ENCODE measurements at places on chromosomes 2 and 18.

- no peak for DNase-seq
Measured at GRCh38 chr2:20631617-20632307, 19.1 kb downstream of the HS1BP3 start.

GRCh38 chr2:103605071-103605780, 843.4 kb downstream of the TMEM182 start:
- no peak for DNase-seq

DNA sequence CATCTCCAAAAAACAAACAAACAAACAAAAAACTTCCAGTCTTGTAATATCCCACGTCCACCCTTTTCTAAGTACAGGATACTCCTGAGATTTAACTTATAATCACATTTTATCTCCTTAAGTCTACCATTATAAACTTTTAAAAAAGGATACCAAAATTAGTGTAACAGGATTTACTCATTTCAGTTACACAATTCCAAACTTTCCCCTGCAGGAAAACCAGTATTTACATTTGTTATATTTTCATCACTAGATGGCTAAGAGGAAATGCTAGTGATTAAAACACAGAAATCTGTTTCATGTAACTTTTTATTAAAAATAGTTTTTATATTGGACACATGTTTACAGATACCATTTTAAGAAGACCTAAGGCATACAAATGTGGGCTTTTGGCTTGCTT, 27.5 kb downstream of the CFAP36 start:
- no peak for DNase-seq

DNA sequence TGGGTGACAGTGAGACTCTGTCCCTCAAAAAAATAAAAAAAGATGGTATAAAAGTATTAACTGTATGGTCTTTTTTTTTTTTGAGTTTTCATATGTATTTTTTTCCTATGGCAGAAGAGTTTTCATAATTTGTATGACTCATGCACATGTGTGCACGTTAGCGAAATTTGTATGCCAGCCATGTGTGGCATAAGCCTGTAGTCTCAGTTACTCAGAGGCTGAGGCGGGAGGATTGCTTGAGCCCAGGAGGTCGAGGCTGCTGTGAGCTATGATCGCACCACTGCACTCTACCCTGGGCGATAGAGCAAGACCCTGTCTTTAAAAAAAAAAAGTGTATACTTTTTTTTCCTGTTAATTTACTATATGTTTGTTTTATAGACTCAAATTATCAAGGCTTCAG, 160.8 kb downstream of the TGIF1 start:
- no peak for DNase-seq

GRCh38 chr2:45588158-45588829, 22.8 kb downstream of the SRBD1 start:
- DNase-seq, result no peak

- DNase-seq, result no peak
Measured at GRCh38 chr2:214108598-214108997, 302.3 kb upstream of the VWC2L start.

- no peak for DNase-seq
Measured at GRCh38 chr18:39647627-39648534, 2082.3 kb upstream of the CELF4 start.

DNA sequence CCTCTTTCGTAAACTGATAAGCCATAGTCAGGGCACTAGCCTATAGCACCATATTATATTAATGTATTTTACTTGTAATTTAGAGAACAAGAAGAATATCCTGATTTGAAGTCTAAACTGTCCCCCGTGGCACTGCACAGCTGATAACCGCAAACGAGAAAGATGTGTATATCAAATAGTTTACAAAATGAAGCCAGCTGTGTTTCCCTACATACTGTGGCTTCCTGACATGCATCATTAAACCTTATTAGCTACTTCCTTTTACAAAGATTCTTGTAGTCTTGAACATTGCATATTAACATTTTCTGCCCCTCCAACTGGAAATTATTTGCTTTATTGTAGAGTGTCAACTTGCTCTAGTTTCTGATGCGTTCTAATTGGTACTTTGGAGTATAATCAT, 153.5 kb upstream of the NFATC1 start:
- DNase-seq, result no peak

DNA sequence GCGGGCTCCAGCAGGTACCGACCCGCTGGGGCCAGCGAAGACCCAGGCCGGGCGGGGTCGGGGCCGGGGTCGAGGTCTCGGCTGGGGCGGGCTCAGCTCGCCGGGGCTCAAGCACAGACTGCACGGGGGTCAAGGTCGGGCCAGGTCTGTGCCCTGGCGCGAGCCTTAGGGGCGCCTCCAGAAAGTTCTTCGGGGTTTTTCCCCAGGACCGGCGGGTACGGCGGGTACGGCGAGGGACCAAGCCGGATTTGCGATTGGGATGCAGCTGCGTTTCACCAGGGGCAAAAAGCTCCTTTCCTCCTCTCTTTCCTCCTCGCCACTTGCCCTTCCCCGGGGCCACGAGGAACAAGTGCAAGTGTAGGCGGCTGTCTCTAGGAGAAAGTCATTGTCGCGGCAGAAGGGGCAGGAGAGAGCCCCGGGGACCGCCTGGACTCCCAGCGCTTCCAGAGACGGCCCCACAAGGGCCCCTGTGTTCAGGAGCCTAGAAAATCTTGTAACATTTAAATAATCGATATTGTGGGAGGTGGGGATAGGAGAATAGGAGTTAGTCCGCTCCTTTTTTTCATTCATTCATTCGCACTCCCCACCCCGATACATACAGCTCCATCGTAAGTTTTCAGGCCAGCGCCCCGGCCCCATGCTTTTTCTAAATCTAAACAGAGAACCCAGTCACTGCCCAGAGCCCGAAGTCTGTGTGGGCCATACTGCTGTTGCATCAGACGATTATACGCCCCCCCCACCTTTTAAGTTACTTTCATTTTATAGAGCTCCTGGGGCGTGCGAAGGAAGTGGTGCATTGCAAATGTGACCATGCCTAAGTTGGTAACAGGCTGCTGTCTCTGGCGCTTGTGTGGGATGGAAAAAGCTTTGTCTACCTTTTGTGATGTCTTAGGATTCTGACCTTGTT, 679 bp downstream of the PMAIP1 start:
- peak; percentile 87 for DNase-seq

- no peak for DNase-seq
Measured at GRCh38 chr2:8172661-8173060, 509.2 kb upstream of the ID2 start.

DNA sequence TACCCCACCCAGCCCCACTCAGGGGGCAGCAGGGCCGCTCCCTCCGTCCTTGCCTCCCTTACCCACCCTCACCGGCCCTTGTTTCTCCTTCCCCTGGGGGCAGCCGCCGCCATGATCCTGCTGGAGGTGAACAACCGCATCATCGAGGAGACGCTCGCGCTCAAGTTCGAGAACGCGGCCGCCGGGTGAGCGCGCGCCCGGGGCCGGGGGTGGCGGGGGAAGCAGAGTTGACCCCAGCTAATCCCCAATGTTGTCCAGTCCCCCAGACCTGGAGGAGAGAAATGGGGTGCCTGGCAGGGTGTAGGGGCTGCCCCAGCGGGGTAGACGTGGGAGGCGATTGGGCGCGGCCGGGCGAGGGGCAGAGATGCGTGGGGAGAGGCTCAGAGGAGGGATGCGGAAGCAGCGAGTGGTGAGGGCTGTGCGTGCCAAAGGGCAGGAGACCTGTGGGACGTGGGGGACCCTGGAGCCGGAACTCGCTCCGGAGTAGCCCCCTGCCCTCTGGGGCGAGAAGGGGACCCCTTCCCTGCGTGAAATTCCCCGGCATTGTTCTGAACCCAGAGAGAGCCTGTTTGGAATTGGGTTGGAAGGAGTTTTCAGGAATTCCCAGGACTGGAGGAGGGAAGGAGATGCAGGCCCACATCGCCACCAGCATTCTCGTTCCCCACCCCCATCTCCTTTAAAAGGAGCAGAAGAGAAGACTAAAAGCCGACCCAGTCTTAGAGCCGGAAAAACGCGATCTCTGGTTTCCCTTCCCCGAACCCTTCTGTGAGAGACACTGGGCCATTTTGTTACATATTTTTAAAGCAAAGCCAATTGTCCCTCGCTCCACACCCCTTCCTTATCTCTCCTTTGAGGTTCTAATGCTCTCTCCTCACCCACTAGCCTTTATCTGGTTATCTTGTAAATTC, 625 bp downstream of the ARPC2 start:
- peak; percentile 46 for DNase-seq

- no peak for DNase-seq
Measured at GRCh38 chr18:46660957-46661749, 4.1 kb upstream of the LOXHD1 start.
